ENCODE measurements at places on chromosomes 6 and 20.

GRCh38 chr6:140002396-140003022, 628.1 kb upstream of the CITED2 start:
- DNase-seq: no peak

GRCh38 chr6:78465059-78465634, 402.2 kb upstream of the IRAK1BP1 start:
- no peak for DNase-seq

DNA sequence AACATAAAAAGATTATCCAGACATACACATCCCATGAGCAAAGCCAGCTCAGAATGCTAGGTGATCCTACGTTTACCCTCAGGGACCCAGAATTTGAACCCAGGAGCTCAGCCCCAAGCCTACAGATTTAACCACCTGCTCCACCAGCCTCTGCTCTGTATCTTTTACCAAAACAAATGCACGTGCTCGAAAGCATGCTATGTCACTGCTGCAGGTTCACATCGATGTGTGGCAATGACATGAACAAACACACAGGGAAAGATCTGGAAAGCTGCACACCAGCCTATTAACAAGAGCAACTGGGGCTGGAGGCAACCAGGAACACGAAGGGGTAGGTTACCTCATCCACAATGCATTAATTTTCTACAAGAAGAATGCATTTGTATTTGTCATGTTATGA, 32.1 kb downstream of the PREX1 start:
- DNase-seq: no peak

DNA sequence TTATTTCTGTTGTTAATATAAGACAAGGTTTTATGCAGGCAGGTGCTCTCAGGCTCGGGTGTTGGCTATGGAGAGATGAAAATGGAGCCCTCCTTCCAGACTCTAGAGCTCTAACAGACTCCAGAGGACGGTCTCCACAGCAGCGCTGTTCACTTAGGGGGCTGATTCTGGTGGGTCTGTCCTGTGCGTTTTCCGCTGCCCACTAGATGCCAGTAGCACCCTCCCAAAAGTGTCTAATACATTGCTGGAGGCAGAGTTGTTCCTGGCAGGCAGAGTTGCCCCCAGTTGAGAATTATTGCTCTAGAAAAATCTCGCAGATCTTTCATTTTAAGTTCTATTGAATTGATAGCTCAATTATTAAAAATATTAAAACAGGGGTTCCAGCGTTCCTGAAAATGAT, 109.9 kb downstream of the MAP3K4 start:
- no peak for DNase-seq

GRCh38 chr20:46406986-46407670, 713 bp upstream of the ELMO2 start:
- peak; percentile 73 for DNase-seq

DNA sequence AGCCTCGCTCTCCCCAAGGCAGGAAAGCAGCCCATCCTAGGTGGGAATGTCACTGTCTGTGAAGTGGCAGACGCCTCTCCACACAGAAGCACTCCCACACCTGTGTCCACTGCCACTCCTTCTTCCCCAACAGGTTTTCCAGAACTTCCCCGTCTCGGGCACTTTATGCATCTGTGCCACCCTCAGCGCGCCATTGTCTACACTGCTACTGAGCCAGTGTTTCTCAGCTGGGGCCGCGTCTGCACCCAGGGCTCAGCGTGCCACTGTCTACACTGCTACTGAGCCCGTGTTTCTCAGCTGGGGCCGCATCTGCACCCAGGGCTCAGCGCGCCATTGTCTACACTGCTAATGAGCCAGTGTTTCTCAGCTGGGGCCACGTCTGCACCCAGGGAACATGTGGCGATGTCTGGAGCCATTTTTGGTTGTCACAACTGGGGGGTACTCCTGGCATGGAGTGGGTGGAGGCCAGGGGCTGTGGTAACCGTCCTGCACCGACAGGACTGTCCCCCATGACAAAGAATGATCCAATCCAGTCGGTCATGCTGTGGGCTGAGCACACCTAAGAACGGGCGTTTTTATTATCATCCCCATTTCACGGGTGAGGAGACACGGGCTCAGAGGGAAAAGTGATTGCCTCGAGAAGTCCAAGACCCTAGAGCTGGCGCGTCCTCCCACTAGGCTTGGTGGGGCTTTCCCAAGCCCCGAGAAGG, 41.7 kb upstream of the ZBP1 start:
- no peak for DNase-seq

All from effector CD4-positive, alpha-beta T cell (primary cell).